Trophoblast cell (in vitro differentiated cells and primary cell): ENCODE measurements at places on chromosomes 7 and 10.

- no peak for DNase-seq
These were observed 35.1 kb upstream of the COBL start for GRCh38 chr7:51351661-51352060.

- peak; percentile 27 for DNase-seq
These were observed 39.0 kb downstream of the SEMA3C start for GRCh38 chr7:80879849-80880248.

GRCh38 chr7:14690486-14690885 is 212.1 kb downstream of the DGKB start:
- no peak for DNase-seq

GRCh38 chr10:79246209-79246581 is 101.1 kb upstream of the PPIF start:
- DNase-seq = no peak

DNA sequence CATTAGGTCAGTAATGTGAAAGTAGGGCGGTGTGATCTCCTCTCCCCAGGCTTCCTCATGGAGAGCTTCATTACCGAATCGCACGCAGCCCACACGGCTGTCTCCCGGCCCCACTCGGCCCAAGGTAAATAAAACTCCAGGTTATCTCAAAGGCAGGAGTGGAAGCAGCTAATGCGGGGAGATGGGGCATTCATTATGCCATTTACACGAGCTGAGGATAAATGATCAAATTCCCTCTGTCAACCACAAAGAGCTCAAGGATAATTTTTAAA is 93.5 kb downstream of the ADARB2 start:
- no peak for DNase-seq

DNA sequence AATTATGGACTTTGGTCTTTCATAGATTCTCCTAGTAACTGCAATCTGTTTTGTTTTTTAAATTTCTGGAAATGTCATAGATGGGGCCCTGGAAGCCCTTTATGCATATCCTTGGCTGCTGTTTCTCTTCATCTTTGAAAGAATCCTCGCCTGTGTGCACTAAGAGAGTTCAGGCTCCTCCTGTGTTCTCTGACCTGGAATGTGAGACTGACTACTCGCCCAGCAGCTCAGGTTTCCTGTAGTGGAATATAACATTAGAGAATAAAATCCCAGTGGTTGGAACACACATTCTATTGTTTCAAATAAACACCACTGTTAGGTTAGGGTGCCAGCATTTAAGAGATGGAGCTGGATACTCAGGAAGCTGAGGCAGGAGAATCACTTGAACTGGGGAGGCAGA is 56.3 kb downstream of the WDFY4 start:
- no peak for DNase-seq

DNA sequence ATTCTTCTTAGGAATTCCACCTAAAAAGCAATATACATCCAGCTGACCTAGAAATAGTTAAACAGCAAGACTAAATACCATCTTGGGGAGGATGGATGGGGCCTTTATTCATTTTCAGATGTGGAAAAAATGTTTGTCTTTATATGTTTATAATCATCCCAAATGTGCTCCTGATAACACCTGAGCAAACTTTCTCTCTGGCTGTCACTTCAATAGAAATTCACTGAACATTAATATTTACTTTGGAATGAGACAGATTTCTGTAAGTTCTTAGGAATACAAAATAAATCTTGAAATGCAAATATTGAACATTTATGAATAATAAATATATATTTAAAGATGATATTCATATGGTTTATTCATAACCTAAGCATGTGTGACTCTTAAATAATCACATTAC is 185.4 kb downstream of the DGKB start:
- no peak for DNase-seq

- no peak for DNase-seq
These were observed 268.4 kb upstream of the NPVF start for GRCh38 chr7:25496476-25497368.

GRCh38 chr10:35050568-35050967 is 39.6 kb downstream of the CUL2 start:
- no peak for DNase-seq

DNA sequence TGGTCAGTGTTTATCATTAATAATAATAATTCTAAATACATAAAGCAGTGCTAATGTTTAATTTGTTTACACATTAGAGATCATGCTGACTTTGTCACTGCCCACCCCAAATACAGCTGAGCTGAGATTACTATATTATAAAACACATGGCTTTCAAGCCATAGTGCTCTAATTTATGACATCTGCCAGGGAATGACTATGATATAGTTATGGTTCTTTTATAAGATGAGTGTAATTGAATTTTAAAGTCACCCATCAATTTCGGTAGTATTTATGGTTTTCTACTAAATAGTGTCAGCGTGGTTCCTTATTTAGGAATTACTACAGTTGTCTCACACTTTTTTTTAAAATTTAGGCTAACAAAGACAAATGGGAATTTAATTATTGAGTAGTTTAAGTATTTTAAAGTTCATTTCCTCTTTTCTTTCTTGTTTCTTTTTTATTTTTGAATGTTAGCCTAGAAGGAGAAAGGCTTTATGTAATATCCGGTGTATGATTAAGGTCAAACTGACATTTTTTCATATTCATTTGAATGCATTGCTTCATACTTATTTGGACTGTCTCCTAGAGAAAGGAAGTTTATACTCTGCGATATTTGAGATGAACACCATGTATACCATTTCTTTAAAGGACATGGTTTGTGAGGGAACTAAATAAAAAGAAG is 3.9 kb downstream of the CDK14 start:
- no peak for DNase-seq

DNA sequence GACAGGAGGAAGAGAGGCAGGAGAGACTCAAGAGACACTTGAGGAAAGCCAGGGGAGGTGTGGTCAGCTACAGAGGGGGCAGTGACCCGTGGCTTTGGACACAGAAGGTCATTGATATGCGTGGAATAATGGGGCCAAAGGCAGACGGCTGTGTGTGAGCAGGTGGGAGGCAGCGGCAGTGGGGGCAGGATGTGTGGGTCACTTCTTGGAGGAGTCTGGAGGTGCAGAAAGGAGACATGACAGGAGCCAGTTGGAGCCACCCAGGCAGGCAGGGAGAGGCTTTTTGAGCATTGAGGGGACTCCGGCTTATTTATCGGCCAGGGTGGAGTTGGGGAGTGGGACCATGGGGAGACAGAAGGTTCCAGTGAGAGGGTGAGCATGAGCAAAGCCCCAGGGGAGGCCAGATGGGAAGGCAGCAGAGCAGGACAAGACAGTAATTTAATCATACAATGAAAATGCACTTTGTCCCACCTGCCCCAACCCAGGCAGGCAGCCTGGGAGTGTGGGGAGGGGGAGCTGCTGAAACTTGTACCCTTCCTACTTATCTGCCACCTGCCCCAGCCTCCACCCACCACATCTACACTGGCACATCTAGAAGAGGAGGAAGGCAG is 5.0 kb downstream of the LDB3 start:
- DNase-seq = no peak

DNA sequence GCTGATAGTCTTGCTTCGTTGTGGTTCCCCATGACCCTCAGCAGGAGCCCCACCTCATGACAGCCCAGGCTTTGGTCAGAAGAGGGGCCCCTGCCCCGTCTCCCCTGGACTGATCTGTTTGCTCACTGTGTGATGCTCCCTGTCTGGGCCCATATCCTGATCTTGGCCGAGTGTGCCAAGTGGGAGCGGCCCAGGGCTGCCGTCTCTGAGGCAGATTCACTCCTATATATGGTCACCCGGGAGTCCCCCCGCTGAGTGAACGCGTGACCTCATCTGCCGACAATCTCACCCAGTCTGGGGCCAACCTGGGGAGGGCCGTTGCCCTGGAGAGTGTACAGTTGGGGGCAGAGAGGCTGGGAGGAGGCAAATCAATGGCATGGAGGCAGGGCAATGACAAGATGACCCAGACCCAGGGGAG is 34.5 kb downstream of the PPIF start:
- DNase-seq = no peak

- DNase-seq = no peak
These were observed 19.2 kb downstream of the TMEM273 start for GRCh38 chr10:49168831-49169500.

- no peak for DNase-seq
These were observed 107.4 kb downstream of the FAM107B start for GRCh38 chr10:14667280-14667679.

- DNase-seq = no peak
These were observed 382 bp upstream of the ARMS2 start for GRCh38 chr10:122454071-122454470.

GRCh38 chr7:116511552-116512519 is 12.3 kb downstream of the CAV2 start:
- DNase-seq = peak; percentile 76

DNA sequence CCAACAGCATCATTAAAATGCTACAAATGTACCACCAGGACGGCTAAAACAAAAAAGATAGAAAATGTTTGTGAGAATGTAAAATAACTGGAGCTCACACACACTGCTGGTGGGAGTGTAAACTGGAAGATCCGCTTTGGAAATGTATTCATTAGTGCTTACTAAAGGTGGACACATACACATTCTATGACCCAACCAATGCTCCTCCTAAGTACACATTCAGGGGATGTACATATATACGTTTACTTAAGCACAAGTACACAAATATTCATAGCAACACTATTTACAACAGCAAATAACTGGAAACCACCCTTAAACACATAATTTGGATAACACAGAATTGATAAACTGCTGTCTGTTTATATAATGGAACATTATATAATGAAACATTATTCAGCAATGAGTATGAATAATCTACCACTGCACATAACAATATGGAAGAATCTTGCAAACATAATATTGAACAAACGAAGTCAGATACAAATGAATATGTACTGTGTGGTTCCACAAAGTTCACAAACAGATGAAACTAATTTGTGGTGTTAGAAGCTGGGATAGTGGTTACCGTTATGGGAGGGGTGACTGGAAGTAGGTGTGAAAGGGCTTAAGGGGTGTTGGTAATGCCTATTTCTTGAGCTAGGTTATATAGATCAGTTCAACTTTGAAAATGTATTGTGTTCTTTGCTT is 52.1 kb downstream of the STRA8 start:
- no peak for DNase-seq

DNA sequence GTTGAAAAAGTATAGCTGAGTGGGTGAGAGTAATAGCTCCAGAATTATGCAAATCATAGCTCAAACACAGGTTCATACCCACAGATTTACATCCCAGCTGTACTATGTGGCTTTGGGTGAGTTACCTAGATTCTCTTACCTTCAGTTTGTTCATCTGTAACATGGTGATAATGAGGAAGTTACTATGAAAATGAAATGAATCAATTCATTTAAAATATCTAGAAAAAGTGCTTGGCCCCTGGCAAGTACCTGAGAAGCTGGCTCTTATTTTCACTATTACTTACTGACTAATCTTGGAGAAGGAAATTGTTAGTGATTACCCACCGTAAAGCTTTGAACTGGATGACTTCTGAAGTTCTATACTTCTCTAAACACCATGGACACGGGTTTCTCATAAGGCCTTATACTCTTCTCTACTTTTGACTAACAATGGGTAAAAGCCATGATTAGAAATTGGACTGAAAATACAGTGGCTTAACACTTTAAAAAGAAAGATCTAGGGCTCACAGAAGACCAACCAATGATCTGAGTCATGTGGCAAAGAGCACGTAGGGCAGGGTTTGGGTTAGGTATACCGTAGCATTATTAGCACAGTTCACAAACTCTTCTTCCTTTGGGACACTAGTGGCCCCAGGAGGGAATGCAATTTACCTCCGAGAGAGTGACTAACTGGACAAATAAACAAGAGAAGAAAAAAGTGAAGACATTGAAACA is 149.2 kb downstream of the PLPP4 start:
- no peak for DNase-seq

GRCh38 chr10:110783509-110784107 is 88.1 kb upstream of the PDCD4 start:
- DNase-seq = peak; percentile 48

GRCh38 chr7:151437159-151437553 is 2.8 kb downstream of the CRYGN start:
- no peak for DNase-seq

- DNase-seq = no peak
These were observed 282.8 kb upstream of the MGMT start for GRCh38 chr10:129184196-129184595.

- DNase-seq = peak; percentile 24
These were observed 42.1 kb downstream of the PPP1R9A start for GRCh38 chr7:94949532-94949931.
